ENCODE measurements at places on chromosomes 4 and X. TPM values are rescaled to one million over a fixed set of nuclear protein-coding genes. Genes with fewer than 3 reads are reported as not detected.

The SHISA3 gene
- total RNA-seq, result 5.7 TPM

DNA sequence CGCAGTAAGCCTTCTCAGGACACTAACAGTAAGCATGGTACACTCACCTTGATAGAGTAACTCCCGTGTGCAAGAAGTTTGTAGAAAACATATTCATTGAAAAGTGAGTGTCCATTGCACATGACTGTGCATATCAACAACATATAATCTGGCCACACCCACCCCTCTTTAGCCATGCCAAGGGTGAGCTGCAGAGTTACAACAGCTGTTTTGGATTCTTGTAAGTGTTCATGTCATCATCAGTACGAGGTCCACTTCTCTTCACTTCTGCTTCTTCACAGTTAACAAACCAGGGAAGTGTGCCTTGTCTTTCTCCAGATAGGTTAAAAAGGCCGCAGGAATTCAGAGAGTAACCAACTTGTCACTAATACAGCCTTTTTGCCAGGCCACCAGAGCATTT, 116.6 kb downstream of the IRF2 start:
- DNase-seq, result no peak

- DNase-seq, result no peak
These were observed 118.1 kb downstream of the ENPP6 start for GRCh38 chr4:184099535-184099966.

- DNase-seq, result no peak
These were observed 76.3 kb upstream of the ASB12 start for GRCh38 chrX:64306712-64307111.

The UGT2B15 gene
- total RNA-seq, result 0.25 TPM

DNA sequence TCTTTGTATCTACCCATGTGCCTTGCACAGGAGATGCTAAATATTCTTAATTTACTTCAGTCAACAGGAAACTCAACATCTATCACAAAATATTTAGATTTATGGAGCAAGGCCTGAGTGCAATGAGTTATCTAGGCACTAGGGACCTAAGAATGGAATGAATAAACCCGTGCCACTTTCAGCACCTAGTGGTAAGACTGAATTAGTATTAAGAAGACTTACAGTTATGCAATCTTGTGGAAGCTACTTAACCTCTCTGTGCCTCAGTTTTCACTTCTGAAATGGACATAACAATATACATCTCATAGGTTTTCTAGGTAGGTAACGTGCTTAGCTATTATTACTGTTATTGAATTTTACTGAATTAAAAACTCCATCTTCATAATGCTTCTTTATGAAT, 144.6 kb upstream of the MAP3K15 start:
- DNase-seq, result no peak

Measured in WTC11 (cell line).